Fibroblast of lung (primary cell): ENCODE measurements at places on chromosomes 3 and 15.

DNA sequence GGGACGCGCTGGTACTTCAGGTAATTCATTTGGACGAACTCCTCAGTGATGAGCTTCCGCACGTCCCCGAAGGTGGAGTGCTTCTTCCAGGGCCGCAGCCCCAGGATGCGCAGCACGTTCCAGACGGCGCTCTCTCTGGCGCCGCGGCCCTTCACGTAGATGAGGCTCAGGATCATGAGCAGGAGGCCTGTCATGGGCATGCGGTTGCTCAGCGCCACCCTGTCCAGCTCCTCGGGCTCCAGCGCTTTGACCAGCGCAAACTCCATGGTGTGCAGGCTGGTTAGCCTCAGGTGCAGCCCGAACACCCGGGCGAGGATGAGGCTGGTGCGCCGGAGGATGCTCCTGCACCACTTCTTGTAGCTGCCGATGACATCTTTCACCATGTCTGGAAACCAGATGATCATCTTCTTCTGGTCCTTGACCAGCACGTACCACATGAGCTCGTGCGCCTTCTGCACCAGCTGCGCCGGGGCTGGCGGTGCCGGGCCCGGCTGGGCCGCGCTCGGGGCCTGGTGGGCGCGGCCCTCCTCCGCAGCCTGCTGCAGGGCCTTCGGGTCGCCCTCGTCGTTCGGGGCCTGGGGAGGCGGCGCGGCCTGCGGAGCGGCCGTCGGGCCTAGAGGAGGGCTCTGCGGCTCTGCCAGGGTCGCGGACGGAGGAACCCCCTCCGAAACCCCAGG, 501 bp downstream of the NDN start:
- peak; percentile 11 for DNase-seq

- peak; percentile 5 for DNase-seq
These were observed 7.0 kb downstream of the USP8 start for GRCh38 chr15:50431204-50431603.

- no peak for DNase-seq
These were observed 457.4 kb downstream of the SHQ1 start for GRCh38 chr3:72390841-72391240.

GRCh38 chr15:80233581-80233980, 18.4 kb downstream of the CTXND1 start:
- DNase-seq, result no peak

GRCh38 chr15:42736178-42736792, 643 bp downstream of the CDAN1 start:
- peak; percentile 7 for DNase-seq

- peak; percentile 63 for DNase-seq
These were observed 117.2 kb upstream of the LRIG1 start for GRCh38 chr3:66618066-66618465.

DNA sequence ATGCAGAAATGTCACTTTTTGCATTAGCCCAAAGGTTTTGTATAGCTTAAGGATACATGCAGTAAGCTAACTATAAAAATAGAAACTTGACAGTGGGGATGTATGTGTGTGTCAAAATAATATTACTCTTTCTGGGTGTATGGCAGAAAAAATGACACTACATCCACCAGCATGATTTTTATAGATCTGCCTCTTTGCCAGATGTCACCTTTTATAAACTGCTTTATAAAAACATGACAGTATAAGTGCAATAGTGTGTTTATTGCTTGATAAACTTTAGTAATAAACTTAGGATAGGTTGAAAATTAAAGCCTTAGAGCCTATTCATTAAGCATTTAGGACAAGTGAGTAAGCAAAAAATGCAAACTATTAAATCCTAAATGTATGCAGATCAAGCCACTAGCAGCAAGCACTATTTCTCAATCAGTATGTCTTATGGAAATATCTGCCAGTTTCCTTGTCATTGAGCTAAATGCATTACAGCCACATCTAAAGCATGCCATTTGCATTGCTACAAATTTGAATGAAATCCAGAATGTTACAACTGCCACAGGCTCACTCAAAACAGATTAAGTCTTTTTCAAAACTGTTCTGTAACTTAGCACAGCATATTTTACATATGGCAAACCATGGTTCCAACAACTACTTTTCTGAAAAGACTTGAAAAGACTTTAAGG, 935.0 kb downstream of the FHIT start:
- peak; percentile 85 for DNase-seq

DNA sequence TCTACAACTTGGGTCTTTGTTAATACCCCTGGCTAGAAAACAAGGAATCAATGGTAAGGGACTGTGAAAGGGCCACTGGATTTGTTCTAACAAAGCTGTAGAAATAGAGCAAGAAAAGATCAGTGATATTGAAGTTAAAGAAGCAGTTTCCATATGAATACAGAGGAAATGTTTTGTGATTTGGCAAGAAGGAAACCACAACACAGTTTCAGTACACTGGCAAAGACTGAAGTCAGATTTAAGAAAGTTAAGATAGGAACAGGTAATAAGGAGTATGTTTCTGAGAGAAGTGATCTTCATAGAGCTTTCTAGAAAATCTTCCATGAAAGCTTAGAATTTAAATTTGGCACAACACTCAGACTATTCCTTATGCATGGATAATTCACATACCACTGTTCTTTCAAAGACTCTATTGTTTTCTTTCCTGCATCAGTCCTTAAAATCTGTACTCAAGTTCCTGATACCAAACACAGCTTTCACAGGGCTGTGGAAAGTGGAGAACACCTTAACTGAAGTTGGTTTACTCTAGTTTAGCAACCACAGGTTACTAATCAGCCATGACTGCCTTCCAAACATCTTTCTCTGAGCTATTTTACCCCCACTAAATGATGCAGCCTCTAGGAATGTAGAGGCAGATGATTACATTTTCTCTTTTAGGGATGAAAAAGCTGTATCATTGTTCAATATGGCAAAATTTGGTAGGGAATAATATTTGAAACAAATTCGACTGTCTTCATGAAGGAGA, 32.4 kb upstream of the ALCAM start:
- no peak for DNase-seq

DNA sequence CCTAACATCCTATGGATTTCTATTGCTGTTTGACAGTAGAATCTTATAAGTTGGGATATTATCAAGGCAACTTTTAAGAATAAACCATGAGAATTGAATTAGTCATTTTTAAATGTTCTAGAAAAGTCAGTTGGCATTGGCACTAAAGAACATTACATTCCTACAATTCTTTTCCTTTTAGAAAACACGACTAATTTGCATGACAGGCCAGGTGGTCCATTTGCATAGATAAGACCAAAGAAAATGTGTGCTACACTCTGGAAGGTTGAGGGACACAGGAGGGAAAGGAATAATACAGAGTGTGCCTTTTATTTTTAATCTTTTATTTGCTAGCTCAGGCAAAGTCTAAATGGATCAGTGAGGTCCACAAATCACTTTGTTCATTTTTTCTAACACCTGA, 962.3 kb downstream of the EPHA3 start:
- DNase-seq, result peak; percentile 41

DNA sequence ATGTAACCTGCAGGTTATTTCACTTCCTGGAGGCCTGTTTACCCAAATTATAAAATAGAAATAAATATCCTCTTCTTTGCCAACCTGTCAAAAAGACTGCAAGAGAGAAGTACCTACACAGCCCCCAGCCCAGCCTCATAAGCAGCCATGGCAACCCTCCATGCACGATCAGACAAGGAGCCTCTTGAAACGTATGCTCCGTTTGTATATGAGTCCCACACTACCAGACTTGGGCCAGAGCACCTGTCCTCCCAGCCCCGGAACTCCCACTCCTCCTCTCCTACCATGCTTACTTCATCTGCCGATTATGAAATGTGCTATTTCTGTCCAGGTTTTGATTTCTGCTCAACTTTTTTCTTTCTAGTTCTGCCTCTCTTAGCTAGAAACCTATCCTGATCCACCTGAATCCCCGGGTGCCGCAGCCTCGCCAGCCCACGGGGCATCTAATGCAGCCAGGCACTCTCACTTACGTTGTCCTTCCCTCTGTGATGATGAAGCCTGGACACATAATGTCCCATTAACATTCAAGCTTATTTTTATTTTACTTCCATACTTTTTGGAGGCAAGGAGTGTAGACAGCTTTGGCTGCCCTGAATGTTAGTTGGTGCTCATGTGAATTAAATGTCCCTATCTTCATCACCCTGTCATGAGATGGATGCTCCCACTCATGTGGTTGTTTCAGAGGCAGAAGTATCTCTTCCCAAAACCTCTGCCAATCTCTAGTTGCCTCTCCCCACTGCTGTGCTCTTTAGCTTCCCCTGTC, 73.8 kb downstream of the MB21D2 start:
- DNase-seq, result no peak

GRCh38 chr3:55664387-55664786, 177.3 kb upstream of the WNT5A start:
- DNase-seq, result no peak

DNA sequence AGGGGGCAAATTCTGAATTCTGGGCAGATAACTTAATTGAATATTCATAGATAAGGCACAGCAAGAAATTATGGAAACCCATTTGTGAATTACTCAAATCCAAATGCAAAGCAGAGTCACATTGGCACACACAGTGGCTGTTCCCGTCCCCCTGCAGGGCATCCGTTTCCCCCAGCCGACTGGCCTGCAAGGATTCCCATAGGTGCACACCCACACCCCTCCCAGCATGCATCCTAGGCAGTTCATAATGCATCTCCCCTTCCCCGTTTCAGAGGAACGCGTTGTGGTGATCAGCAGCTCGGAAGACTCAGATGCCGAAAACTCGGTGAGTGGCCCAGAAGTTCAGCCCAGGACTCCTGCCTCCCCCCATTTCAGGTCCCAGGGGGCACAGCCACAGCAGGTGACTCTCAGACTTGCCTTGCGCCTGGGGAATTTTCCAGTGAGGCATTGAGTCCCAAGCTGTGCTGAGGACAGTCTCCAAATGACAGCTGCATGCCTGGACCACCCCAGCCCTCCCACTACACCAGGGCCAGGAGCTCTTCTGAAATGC, 39.8 kb downstream of the PML start:
- no peak for DNase-seq

DNA sequence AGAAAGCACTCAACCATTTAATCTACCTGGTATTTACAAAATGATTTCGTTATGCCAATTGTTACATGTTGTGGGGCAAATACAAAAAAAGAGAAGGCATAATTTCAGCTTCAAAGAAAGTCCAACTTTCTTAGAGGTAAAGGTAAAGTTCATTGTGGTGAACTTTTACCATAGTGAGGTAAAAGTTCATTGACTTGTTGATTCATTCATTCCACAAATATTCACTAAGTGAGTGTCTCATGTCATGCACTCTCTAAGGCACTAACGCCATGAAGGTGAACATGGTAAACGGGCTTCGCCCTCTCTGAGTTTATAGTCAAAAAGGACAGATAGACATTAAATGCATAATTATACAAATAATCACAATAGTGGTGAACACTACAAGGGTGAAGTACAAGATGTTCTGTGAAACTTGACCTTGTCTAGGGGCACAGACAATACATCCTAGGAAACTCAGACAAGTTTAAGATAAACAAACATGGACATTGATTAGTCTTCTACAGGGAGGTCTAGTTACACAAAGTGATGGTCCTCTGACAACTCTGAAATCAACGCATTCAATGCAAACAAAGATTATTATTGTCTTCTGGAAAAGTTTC, 378.6 kb downstream of the MAGI1 start:
- DNase-seq, result no peak

DNA sequence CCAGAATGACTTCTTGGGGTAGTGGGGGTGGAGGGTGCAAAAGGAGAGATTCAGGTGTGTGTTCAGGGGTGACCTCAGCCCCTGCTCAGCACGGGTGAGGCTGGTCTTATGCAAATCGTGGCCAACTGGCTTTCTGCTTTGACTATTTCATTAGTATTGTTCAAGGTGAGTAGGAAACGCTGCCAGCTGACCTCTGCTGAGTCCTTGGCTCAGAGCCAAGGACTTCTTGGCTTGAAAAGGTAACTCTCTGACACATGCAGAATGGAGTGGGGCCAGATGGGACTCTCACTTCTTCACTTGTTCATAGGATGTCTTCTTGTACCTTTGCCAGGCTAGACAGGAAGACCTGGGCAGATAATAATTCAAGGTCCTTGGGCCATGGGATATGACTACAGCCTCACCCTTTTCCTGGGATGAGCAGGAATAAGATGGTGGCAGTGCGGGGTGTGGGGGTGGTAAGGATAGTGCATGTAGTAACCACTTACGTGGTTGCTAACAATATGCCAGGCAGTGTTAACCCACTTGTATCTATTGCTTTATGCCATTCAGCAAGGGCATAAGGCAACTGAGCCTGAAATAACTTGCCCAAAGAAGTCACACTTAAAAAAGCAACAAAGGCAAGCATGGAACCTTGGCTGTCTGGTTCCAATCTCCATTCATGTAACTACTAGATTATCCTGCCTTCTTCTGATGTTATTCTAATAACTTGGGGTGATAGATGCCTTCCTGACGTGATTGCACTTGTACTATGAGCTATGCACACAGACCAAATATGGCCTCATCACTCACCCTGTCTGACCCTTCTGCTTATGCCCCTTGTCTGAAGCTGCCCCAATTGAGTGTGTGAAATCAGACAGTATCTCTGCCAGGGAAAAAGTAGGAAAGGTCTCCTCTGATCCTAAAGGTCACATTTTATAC, 193.1 kb downstream of the NR1D2 start:
- DNase-seq, result no peak

- peak; percentile 58 for DNase-seq
These were observed 832 bp downstream of the TGFBR2 start for GRCh38 chr3:30607032-30607833.

DNA sequence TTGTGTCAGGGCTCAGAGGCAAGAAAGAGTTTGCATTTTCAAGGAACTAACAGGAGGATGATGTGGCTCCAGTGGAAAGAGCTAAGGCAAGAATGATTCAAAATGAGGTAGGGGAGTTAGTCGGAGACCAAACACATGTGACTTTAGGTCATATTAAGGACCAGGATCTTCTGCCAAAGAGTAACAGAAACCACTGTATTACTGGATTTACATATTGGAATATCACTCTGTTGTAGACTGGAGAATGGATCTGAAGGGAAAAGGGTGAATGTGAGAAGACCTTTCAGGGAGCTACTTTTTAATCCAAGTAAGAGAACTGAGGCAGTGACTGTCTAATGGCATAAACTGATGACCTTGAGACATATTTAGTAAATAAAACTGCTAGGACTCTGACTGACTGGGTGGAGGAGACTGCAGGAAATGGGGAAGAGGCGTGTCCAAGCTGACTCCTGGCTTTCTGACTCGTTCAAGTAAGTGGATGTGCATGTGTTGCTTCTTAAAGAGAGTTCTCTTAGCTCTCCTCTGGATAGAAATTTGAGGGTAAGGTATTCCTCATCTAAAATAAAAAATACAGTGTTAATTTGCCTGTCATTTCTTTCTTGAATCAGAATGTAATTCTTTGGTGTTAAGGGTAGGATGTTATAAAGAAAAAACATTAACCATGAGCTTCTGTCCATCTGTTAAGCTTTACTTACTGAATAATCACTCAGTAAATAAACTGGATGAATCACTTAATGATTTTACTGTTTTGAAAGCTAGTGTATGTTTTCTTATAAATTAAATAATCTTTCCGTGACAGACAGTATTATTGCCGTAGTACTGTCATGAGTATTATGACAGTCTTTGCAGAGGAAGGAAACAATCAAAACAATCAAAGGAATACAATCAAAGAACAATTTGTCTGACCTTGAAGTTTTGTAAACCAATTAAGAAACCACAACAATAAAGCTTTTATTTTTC, 58.3 kb upstream of the CFAP20DC start:
- DNase-seq, result peak; percentile 26

- peak; percentile 1 for DNase-seq
These were observed 167.9 kb downstream of the DCLK3 start for GRCh38 chr3:36596419-36596818.
